ENCODE measurements at places on chromosomes 4 and X. TPM values are rescaled to one million over a fixed set of nuclear protein-coding genes. Genes with fewer than 3 reads are reported as not detected.
A peak's percentile ranks its signal among the peaks of the same experiment; 100 is the strongest.

DNA sequence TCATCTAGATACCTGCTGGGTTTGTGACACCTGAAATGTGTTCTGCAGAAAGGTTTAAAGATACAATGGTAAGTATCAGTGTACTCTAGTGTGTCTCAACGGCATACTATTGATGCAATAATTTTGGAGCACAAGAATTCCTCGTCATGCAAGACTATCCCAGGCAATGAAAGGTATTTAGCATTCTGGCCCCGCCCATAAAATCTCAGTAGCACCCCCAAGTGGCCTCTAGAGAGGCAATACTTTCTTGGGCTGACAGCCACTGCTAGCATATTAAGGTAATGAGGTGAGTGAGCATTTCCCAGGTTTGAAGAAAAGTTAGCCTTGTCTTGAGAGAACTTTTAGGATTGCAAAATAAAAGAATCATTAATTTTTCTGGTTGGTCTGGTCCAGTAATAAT, 24.0 kb downstream of the TAB3 start:
- H3K4me3 ChIP-seq: no peak overlapping the region
- H3K4me1 ChIP-seq: no peaks in the 10 kb centered on the region
- no peaks in the 10 kb centered on the region for H3K27me3 ChIP-seq

- no peak overlapping the region for H3K27ac ChIP-seq
- H3K27me3 ChIP-seq: no peaks in the 10 kb centered on the region
- H3K4me1 ChIP-seq: peaks cover 9% of the 10 kb centered on the region
- no peak for DNase-seq
- H3K36me3 ChIP-seq: no peaks in the 10 kb centered on the region
Observed at GRCh38 chr4:18442957-18443356, 421.4 kb upstream of the LCORL start.

DNA sequence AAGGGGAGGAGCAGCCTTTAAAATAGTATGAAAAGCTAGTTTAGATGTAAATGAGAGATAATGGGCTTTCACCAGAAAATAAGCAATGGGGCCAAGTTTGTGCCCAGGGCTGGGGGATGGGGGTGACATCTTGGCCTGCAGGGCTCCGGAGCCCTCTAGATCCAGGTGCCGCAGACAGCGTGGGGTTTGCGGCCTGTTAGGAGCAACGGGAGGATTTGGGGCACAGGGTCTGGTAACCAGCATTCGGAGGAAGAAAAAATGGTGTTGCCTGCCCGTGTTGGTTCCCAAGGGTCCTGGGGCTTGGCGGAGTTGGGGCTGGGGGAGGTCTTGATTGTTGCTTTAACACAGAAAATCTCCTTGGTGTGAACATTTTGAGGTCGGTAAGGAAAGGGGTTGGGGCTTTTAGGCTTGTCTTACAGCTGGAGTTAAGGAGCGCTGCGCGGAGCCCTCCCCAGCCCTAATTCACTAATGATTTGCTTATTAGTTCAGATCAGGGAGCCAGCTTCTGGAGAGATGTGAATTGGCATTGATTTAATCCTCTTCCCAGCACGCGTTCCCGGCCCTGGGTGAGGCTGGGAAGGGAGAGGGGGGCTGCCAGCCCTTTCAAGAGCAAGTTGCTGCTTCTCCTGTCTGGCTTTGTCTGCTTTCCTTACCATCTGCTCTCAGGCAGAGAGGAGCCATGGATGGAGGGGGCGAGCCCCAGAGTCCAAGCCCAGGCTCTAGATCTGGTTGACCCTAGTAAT, 443.4 kb downstream of the BCOR start:
- peaks cover 22% of the 10 kb centered on the region for H3K27me3 ChIP-seq
- DNase-seq: no peak
- no peak overlapping the region for H3K4me3 ChIP-seq
- H3K36me3 ChIP-seq: no peaks in the 10 kb centered on the region
- H3K4me1 ChIP-seq: peaks cover 11% of the 10 kb centered on the region

DNA sequence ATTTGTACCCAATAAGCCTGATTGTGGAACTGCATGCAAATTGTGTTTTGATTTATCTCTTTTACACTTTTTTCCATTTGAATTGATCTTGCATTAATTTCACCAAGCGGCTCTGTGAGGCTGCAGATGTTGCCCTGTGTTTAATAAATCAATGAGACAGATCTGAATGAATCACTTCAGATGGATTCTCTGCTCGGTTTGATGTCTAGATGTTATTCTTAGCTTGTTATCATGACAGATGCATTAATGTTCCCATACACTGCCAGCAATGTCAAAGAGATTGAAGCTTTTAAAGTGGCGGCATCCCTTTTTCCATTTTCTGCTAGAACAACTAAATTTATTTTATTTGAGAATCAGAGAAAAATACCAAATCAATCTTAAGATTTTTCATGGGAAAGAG, 6.3 kb downstream of the DACH2 start:
- DNase-seq: no peak
- H3K27me3 ChIP-seq: peaks cover 22% of the 10 kb centered on the region
- H3K36me3 ChIP-seq: no peaks in the 10 kb centered on the region
- peak overlapping the region; percentile 2 for H3K4me3 ChIP-seq

- H3K36me3 ChIP-seq: no peaks in the 10 kb centered on the region
- no peak overlapping the region for H3K27ac ChIP-seq
- no peak for DNase-seq
- H3K4me3 ChIP-seq: no peak overlapping the region
- H3K27me3 ChIP-seq: no peaks in the 10 kb centered on the region
- H3K4me1 ChIP-seq: no peaks in the 10 kb centered on the region
Observed at GRCh38 chrX:68754406-68754805, 74.4 kb upstream of the EFNB1 start.

DNA sequence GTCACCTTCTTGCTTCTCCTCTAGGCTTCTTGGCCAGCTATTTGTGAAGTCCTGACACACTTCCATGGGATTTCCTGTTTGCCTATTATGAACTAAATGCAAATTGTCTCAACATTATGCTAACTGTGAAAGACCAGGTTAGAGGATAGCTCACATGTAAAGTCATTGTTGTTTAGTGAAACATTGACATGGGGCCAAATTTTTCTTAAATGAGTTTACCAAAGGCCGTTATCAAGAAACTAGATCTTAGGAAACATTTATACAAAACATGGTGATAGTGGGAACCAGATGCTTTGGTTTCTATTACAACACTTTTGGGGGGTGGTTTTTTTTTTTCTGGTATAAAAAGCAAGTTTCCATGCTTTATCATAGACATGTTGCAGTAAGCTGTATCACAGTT, 466.8 kb upstream of the FAM241A start:
- peaks cover 5% of the 10 kb centered on the region for H3K27me3 ChIP-seq
- H3K4me1 ChIP-seq: peaks cover 4% of the 10 kb centered on the region
- DNase-seq: no peak
- no peaks in the 10 kb centered on the region for H3K36me3 ChIP-seq

DNA sequence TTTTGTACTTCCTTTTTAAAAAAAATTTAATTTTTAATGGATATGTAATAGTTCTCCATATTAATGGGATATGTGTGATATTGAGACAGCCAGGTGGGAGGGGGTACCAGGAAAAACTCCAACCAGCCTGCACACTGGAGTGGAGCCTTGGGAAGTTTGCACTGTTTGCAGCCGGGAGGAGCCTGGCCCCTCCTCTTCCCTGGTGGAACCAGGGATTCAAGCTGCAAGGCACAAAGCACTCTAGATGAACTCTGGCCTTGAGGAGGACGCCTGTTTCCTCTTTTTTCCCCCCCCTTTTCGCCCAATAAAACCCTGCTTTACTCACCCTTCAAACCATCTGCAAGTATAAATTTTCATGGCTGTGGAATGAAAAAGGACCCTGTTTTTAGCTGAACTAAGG, 48.2 kb upstream of the GC start:
- no peaks in the 10 kb centered on the region for H3K36me3 ChIP-seq
- H3K27me3 ChIP-seq: no peaks in the 10 kb centered on the region
- H3K4me3 ChIP-seq: no peak overlapping the region

- no peak overlapping the region for H3K4me3 ChIP-seq
- H3K27ac ChIP-seq: no peak overlapping the region
- no peak for DNase-seq
- peaks cover 3% of the 10 kb centered on the region for H3K4me1 ChIP-seq
Observed at GRCh38 chr4:152672206-152673092, 7.3 kb downstream of the TMEM154 start.

DNA sequence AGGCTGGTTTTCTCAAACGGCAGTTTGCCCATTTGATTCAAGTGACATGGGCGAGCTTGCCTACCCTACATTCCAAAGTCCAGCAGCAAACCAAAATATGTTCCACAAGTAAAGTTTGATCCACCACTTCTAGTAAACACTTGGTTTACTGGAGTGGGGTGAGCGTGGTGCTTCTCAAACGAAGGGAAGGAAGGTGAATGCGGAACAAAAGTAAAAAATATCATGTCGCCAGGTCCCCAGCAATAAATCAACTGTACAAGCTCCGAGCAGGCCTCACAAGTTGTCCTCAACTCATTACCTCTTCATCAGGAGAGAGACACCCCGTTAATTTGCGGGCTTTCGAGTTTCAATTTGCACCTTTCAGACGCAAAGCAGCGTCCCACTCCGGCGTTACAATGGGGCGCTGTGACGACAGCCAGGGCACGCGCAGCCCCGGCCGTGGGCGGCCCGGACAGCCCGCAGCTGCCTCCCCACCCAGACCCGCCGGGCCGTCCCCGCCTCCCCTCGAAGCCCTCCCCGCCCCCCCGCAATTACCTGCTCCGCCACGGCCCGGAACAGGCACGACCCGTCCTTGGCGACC, 1.0 kb downstream of the OTUD4 start:
- peak overlapping the region; percentile 98 for H3K27ac ChIP-seq
- H3K4me3 ChIP-seq: peak overlapping the region; percentile 97
- H3K36me3 ChIP-seq: peaks cover 7% of the 10 kb centered on the region
- peak; percentile 75 for DNase-seq
- H3K4me1 ChIP-seq: peaks cover 23% of the 10 kb centered on the region

DNA sequence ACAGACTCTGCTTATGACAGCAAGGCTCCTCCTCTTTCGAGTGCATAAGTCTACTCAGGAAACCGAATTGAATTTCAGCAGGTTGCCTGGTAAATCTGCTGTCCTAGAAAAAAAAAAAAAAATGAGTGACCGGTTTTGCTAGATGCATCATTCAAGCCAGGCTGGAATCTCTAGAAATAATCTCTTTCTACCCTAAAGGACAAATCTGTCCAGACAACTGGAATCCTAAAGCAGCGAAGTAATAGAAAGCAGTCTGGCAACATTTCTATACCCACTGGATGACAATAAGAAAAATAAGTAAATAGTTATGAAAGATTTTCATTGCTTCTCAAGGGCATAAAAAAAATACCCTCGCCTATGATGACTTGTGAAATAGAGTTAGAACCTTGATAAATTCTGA, 703.5 kb downstream of the RPA4 start:
- peak overlapping the region; percentile 53 for H3K4me3 ChIP-seq
- H3K27ac ChIP-seq: peak overlapping the region; percentile 76
- H3K27me3 ChIP-seq: no peaks in the 10 kb centered on the region
- DNase-seq: no peak

DNA sequence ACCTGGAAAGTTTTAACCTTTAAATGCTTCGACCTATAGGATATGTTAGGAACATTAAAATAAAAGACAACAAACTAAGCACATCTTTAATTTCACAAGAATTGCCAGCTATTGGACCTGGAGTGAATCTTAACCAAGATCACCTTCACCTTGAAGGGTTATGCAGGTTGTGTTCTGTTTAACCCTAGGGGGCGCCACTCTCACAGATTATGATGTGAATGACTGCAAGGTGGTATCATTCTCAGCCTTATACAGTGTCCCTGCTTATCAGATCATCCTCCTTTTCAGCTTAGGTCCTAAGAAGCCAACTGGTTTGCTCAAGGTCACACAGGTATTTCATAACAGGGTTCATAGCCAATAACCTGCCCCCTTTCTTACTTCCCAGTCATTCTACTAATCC, 23.5 kb downstream of the INTS6L start:
- H3K36me3 ChIP-seq: no peaks in the 10 kb centered on the region
- no peak overlapping the region for H3K27ac ChIP-seq
- DNase-seq: no peak
- H3K4me1 ChIP-seq: peaks cover 5% of the 10 kb centered on the region
- no peaks in the 10 kb centered on the region for H3K27me3 ChIP-seq
- no peak overlapping the region for H3K4me3 ChIP-seq

DNA sequence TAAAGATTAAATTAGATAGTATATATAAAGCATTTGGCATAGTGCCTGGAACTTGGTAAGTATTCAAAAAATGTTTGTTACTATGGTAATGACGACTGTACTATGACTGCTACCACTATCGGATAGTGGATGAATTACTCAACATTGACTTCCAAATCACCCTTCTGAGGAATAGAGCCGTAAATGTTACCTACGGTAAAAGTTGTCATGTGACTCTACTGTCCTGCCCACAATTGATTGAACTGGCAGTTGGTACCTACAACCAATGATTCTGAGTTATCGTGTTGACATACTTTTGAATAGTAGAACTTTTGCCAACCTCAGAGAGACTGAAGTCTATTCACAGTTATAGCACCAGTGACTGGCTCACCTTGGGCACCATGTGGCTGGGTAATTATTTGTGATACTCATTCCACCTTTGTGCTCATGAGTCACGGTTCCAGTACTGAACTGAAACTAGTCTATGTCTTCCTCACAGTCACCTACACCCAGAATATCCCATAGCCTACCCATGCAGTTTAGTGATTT, 185.5 kb upstream of the PITX2 start:
- no peak overlapping the region for H3K27ac ChIP-seq
- peaks cover 4% of the 10 kb centered on the region for H3K27me3 ChIP-seq
- no peak for DNase-seq
- H3K4me3 ChIP-seq: no peak overlapping the region

- no peak for DNase-seq
- H3K27me3 ChIP-seq: no peaks in the 10 kb centered on the region
- H3K27ac ChIP-seq: no peak overlapping the region
- H3K4me3 ChIP-seq: no peak overlapping the region
- H3K36me3 ChIP-seq: no peaks in the 10 kb centered on the region
- H3K4me1 ChIP-seq: no peaks in the 10 kb centered on the region
Observed at GRCh38 chrX:84362184-84362838, 139.9 kb downstream of the HDX start.

GRCh38 chr4:175927121-175927520, 115.1 kb upstream of the GPM6A start:
- DNase-seq: no peak
- no peaks in the 10 kb centered on the region for H3K4me1 ChIP-seq
- H3K36me3 ChIP-seq: no peaks in the 10 kb centered on the region
- H3K4me3 ChIP-seq: no peak overlapping the region
- no peak overlapping the region for H3K27ac ChIP-seq
- H3K27me3 ChIP-seq: no peaks in the 10 kb centered on the region

ASB11 gene
- not detected for total RNA-seq

SPANXA2 gene
- not detected for total RNA-seq

FAM149A gene
- 9.9 TPM for total RNA-seq

BEX1 gene
- 61.9 TPM for total RNA-seq

BEND4 gene
- 0.14 TPM for total RNA-seq
